ENCODE measurements at places on chromosomes 3 and 15. TPM values are rescaled to one million over a fixed set of nuclear protein-coding genes. Genes with fewer than 3 reads are reported as not detected.

DNA sequence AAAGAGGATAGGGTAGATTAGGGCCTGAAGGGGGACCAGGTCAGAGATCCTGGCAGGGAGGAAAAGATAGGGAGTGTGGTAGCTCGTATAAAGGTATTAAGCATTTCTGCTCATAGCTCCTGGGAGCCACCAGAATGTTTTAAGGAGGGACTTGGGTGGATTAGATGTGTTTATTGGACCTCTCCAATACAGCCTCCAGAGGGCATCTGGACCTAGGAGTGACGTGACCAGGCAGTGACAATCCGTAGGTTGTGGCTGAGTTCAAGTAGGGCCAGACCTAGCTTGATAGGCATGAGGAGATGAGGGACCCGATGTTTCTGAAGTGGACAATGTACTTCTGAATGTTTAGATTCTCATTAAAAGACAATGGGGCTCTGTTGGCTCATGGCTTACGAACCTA is 435.2 kb downstream of the MCTP2 start:
- DNase-seq: no peak

Gene FAIM
- 5.2 TPM for total RNA-seq

DNA sequence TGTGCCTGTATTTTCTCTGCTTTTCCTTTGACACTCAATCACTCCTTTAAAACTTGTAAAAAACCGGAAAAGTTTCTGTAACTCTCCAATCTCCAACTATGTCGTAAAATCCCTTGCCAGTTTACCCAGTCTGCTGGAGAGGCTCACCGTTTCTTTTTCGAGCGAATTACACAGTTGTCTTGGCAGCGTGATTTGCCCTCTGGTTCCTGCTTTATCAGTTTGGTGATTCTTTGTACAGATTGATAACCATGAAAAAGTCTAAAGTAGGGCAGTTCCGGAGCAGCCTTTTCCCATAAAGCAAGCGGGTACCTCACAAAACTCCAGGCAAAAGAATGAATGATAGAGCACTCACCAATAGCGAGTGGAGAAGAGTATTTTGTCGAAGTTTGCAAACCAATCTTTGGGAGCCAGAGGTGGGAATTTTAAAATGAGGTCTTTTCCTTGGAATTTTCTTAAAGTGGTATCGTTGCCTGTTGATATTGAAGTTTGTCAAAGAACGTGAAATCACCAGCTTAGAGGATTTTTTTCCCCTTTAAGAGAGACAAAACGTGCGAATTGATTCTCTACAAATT is at the start of gene TTC23:
Gene TTC23 (minus strand): TSS at position 312 of the 572 bp plus-strand sequence. CDS start 20,869 bp downstream, outside the sequence.
- no peak for DNase-seq

Gene TAGLN3
- total RNA-seq: not detected

GRCh38 chr3:45055411-45056143 is 29.5 kb downstream of the CLEC3B start:
- no peak for DNase-seq

Gene TMEM207
- not detected for total RNA-seq

DNA sequence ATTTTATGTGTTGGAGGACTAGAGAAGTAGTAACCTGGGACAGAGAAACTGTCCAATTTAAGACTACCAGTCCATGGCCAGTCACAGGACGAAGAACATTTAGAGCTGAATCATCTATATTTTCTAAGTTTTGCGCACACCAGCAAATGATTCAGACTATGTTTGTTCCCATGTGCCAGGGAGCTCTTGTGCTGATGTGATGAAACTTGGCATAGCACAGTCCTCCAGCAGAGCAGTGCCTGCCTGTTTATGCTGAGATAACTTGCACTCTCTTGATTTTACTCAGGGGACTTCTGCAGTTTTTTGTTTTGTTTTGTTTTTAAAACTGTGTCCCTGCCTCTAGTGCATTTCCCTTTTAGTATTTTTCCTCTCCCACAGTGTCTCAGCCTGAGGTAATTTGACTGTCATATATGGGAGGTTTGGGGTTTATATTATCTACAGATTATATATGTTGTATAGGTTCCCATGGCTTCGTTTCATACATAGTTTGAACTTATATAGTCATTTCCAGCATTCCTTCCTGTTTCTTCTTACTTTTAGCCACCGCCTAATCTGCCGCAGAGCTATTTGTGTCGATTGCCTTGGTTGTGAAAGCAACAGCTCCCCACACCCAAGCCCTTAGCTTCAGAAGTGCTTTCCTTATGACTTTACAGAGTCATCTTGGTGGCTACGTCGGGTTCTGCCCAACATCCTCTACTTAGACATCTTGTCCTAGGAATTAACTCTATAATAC is 45.5 kb downstream of the PPM1L start:
- no peak for DNase-seq

GRCh38 chr3:107269136-107269535 is 108.1 kb upstream of the CCDC54 start:
- no peak for DNase-seq
